Breast epithelium (tissue), 4 donors: ENCODE measurements at places on chromosomes 6 and 20. TPM values are rescaled to one million over a fixed set of nuclear protein-coding genes. Genes with fewer than 3 reads are reported as not detected.

- no peak overlapping the region for H3K4me3 ChIP-seq
- no peaks in the 10 kb centered on the region for H3K36me3 ChIP-seq
- DNase-seq, result no peak
- H3K27me3 ChIP-seq, result no peaks in the 10 kb centered on the region
- no peaks in the 10 kb centered on the region for H3K4me1 ChIP-seq
Measured at GRCh38 chr6:87364602-87365252, 20.1 kb downstream of the C6orf163 start.

GRCh38 chr20:60086821-60087562, 128.8 kb downstream of the CDH26 start:
- H3K36me3 ChIP-seq, result no peaks in the 10 kb centered on the region
- no peak for DNase-seq
- H3K4me1 ChIP-seq, result no peaks in the 10 kb centered on the region
- H3K4me3 ChIP-seq, result no peak overlapping the region

The THBS2 gene
- 145 TPM for total RNA-seq

The ENTPD6 gene
- total RNA-seq, result 71.1 TPM

The GABRR1 gene
- total RNA-seq, result not detected

The BPIFB4 gene
- not detected for total RNA-seq

DNA sequence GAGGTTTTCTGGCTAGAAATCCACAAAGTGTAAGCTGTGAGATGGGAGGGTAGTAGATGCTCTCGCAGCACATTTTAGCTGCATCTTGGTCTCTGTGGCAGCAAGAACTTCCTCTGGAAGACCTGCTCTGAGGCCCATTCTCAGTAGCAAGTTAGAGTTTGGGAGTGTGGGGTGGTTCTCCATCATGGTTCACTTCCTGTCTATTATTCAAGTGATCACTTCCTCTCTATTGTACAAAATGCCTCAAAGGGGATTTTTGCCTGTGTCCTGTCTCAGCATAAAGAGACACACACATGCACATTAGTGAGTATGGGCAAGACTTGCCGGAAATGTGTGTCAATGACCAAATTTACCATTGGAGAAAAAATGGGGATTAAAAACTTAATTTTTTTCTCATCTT, 42.5 kb downstream of the LYRM2 start:
- H3K4me1 ChIP-seq, result no peaks in the 10 kb centered on the region
- H3K4me3 ChIP-seq, result no peak overlapping the region
- no peaks in the 10 kb centered on the region for H3K27me3 ChIP-seq
- H3K36me3 ChIP-seq, result no peaks in the 10 kb centered on the region
- no peak for DNase-seq

The PM20D2 gene
- total RNA-seq, result 22.5 TPM

DNA sequence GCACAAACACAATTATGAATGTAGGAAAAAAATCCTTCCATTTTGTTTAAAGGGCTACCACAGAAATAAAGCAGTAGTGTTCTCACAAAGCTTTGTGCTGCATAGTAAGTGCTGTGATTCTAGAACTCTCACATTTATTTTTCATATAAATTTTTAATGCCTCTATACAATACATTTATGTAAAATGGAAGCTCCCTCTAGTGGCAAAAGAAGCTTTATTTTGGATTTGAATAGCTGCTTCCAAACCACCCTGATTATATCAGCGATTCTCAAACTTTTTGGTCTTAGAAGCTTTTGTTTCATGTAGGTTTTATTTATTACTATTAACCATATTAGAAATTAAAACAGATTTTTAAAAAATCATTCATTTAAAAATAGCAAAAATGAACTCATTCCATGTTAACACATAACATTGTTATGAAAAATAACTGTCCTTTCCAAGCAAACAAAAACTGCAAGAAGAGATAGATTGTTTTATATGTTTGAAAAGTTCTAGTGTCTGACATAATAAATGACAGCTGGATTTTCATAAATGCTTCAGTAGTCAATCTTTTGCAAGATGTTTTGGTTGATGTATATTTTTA, 38.4 kb downstream of the HS3ST5 start:
- H3K4me3 ChIP-seq, result no peak overlapping the region
- no peaks in the 10 kb centered on the region for H3K27me3 ChIP-seq
- no peak overlapping the region for H3K27ac ChIP-seq
- DNase-seq, result no peak

The LSM2 gene
- 39.7 TPM for total RNA-seq

The ANKRD60 gene
- total RNA-seq, result not detected

GRCh38 chr20:42267793-42268384, 649.7 kb upstream of the CHD6 start:
- H3K36me3 ChIP-seq, result no peaks in the 10 kb centered on the region
- H3K4me1 ChIP-seq, result no peaks in the 10 kb centered on the region
- no peak overlapping the region for H3K4me3 ChIP-seq
- H3K27ac ChIP-seq, result no peak overlapping the region
- H3K27me3 ChIP-seq, result no peaks in the 10 kb centered on the region
- DNase-seq, result no peak
